SK-MEL-5 (cell line): ENCODE measurements at places on chromosomes 7 and 10. TPM values are rescaled to one million over a fixed set of nuclear protein-coding genes. Genes with fewer than 3 reads are reported as not detected.

Gene LIPN
- not detected in 2 replicates for total RNA-seq

Gene AEBP1
- not detected in 2 replicates for total RNA-seq

Gene PPP1R9A
- total RNA-seq: 3.0 and 3.5 TPM in 2 replicates

Gene POLR1F
- 53.1 and 55.8 TPM in 2 replicates for total RNA-seq

Gene C10orf71
- not detected in 2 replicates for total RNA-seq
